Astrocyte of the spinal cord (primary cell): ENCODE measurements at places on chromosomes 5 and 9.

- no peak for DNase-seq
Measured at GRCh38 chr5:138574744-138575193, 432 bp downstream of the HSPA9 start.

- no peak for DNase-seq
Measured at GRCh38 chr9:37157726-37158377, 37.5 kb downstream of the ZCCHC7 start.

DNA sequence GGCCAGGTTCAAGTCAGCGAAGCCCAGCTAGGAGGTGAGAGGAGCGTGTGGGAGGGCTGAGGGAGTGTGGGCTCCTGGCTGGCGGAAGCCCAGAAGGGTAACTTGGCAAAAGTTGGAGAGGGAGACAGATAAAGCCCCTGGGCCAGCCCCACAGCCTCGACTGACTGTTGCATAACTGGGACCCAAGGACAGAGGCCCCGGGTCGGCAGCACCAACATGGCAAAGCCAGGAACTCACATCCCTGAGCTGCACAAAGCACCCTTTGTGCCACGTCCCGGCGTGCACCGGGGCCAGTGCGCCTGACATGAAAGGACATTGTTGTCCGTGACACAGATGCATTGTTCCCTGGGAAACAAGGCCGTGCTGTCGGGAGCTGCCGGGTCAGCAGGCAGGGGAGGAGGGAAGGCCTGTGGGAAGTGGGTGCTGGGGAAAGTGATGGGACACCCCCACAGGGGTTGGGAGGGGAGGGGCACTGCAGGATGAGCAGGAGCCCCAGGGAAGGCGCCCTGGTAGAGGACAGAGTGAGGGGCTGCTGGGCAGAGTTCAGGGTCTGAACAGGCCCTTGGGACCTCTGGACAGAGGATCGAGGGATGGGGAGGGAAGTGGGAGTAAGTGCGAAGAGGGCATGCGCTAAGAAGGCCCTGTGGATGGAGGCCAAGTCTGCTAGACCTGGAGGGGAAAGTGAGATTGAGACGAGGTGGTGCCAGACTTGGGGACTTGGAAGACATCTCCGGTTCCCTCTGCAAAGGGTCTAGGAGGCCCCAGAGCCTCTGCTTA, 13.0 kb upstream of the DPM2 start:
- no peak for DNase-seq

- DNase-seq, result peak; percentile 15
Measured at GRCh38 chr9:130073373-130073772, 19.7 kb downstream of the GPR107 start.

GRCh38 chr5:179294891-179295777, 50.1 kb downstream of the ADAMTS2 start:
- peak; percentile 23 for DNase-seq

DNA sequence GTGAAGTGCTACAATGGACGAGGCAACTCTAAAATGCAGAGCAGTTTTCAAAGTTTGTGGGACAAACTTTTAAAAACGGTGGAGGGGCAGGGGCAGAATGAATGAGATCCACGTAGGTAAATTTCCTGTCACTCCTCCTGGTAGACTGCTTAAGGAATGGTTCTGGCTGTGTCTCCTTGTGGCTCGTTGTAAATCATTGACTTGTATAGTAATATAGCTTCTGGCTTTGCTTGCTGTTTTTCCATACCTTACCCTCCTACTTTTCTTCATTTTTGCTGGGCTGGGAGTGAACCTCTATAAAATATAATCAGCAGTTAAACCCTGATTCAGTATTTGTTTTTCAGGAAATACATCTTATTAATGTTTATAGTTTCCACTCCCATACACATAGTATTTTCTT, 235.7 kb downstream of the TUSC1 start:
- no peak for DNase-seq

DNA sequence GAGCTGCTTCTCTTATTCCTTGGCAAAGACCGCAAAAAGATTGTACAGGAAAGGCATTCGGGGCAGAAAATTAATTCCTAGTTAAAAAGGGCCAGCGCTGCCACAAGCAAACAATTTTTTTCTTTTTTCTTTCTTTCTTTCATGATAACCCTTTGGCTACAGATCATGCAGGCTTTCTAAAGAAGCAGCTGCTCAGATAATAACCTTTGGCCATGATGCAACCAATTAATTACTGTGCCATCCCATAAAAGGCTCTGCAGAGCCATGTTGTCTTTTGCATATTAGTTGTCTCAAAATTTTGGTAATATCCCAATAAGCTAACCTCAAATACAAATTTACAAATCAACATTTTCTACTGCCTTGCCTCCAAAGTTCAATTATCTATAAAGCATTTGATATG, 758.4 kb upstream of the SEMA6A start:
- no peak for DNase-seq

DNA sequence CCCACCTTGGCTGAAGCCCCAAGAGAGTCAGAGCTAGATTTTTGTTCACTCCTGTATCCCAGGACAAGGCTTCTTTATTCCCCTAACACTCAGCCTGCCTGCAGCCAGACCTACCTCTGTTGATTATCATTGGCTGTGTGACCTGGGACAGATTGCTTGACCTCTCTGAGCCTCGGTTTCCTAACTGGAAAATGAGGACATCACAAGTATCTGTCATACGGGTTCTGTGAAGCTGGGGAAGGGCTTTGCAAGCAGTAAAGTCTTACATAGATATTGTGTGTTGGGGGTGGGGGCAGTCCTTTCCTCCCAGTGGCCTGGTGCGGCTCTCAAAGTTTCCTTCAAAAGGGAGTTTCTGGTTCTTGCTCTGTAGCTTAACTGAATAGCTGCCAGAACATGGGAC, 2.5 kb upstream of the NEK6 start:
- DNase-seq, result no peak

DNA sequence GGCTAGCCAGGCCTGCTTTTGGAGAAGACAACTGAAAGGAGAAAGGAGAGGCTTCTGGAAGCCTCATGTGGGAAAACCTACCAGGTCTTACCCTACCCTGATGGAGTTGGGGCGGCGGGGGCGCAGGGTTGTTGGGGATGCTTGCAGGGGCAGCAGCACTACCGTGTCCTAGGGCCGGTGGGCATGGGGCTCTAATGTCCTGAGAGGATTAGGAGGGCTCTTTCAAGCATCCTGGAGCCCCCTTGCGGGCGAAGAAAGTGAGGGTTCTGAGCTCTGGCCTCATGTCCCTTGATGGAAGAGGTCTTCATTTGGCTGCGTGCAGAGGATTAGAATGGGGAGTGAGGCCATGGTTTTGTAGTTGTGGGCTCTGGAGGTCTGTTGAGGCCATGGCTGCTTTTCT, 86.9 kb upstream of the PITX1 start:
- no peak for DNase-seq

DNA sequence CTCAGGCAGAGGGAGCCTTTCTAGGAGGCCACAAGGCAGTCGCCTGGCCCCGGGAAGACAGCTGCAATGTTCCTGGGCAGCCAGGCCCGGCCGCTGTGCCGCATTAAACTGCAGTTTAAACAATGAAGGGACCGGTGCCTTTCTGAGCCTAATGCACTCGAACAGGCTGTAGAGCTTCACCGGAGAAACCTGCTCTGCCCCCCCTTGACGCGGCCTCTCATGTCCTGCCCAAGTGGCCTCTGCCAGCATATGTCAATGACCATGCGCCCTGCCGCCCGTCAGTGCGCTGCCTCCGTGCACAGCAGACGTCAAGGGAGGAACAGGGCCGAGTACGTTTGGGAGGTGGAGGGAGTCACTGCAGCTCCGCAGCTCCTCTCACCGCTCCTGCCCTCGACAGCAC, 38.4 kb upstream of the BARHL1 start:
- DNase-seq, result no peak

DNA sequence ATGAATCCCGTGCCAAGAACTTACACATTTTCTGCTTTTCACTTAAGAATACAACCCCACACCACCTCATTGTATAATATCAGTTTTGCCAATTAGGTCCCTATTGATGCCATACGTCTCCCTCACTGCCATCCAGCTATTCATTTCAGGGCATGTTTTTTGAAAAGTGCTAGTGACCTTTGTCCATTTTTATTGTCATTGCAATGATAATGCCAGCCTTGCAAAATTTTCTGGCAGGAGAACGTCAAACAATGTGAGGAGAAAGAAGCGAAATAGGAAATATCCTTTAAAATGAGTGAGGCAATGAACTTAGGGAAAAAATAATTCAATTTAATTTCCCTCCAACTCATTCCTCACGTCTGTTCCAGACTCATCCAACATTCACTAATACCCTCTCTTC, 111.8 kb upstream of the CKMT2 start:
- no peak for DNase-seq

DNA sequence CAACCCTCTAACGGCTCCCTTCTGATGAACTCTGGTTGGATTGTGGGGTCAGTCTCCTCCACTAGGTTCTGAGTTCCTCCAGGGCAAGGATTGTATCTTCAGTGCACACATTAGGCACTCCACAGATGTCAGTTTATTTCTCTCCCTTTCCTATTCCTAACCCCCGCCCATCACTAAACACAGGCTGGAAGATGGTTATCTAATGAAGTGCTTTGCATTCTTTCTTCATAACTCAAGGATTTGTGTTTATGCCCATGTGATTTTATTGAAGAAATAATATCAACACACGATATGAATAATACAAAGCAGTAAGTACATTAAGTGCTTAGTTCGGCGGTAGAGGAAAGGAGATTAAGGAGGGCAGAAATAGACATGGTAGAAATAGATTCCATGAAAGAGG, 4.4 kb upstream of the CREBRF start:
- DNase-seq, result no peak

DNA sequence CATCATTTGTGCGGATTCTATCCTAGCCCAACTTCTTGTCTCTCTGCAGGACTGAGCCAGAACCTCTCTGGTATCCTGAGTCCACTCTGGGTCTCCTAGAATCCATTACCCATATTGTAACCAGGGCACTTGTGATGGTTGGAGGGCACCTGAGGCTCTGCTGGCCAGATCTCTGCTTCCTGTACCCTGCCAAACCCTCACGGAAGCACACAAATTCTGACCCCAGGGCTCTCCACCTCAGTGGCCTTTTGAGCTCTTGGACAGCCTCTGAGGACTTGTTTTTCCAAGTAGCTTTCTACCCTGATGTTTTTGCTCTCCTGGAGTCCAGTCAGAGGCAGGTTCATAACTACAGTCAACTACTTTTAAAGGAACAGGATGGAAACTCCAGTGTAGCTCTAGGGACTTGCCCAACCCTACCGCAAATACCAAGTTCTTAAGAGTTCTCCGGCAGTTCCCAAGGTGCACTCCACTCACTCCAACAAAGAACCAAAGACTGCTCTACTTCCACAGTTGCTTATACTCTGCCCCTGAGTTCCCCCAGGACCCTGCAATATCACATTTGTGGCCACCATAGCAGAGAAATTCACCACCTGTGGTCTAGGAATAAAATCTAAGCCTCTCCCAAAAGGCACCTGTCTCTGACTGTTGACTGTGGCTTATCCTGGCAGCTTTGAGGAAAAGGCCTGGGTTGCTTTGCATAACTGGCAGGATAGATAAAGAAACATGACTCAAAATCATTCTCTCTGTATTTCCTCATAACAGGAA, 9.6 kb downstream of the PIP5K1B start:
- DNase-seq, result no peak
